ENCODE measurements at places on chromosomes 12 and 14.

DNA sequence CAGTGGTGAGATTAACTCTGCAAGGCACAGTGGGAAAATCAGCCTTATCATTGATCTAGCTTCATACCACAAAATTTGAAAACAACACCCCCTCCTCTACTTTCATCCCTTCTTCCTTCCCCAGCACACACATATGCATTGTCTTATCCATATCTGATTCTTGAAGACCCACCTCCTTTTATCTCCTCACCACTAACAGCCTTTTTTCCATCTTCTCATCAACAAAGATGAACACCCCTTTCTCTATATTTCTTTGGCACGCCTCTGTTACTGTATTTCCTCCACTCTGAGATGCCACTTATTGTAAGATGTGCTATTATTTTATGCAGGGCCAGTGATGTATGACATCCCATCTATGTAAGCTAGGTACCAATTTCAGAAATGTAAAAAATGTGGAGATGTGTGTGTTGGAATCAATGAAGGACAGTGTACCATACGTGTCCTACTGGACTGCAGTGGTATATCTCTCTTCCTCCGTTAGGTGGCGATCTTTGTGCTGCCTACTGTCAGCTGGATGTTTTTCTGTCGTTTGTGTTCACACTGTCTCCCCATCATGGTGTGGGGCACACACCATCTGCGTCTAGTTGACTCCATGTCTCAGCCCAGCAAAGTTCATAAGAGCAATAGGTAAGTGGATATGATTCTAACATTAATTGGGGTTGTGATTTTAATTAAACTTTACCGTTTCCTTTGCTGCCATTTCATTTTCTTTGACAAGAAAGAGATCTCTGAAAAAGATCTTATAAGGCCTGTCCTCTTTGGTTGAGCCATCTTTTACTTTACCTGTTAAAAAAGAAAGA is 24.0 kb downstream of the CCDC38 start:
- no peak for DNase-seq

GRCh38 chr12:45939759-45940158 is 50.6 kb downstream of the SCAF11 start:
- DNase-seq: no peak

GRCh38 chr12:19220205-19220604 is 90.7 kb downstream of the PLEKHA5 start:
- DNase-seq: no peak

GRCh38 chr12:38053113-38053512 is 263.5 kb upstream of the ALG10B start:
- no peak for DNase-seq

DNA sequence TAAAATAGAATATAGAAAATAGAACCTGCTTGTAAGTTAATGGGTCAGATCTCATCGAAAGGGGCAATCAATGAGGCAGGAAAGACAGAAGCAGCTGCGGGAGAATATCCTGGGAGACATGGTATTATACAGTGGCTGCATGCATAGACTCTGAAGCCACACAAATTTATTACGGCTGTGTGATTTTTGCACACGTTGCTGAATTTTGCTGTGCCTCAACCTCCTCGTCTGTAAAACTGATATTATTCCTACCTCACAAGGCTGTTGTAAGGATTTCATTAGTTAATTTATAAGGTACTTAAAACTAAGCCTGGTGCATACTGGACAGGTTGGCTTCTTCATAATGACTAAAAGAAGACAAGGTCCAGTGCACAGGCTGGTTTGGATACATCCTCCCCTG is 52.3 kb downstream of the ARMH4 start:
- no peak for DNase-seq

- no peak for DNase-seq
Measured at GRCh38 chr14:34562776-34563150, 23.3 kb upstream of the EAPP start.

DNA sequence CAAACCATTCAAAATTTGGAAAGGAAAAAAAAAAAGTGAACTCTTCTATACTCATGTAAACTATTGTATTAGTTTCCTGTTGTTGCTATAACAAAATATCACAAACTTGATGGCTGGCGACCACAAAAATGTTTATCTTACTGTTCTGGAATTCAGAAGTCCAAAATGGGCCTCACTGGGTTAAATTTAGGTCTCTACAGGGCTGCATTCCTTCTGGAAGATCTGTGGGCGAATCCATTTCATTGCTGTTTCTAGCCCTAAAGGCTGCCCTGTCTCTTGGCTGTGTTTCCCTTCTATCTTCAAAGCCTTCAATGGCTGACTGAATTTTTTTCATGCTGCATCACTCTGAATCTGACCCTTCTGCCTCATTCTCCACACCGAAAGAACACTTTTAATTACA is 105.1 kb upstream of the NAV3 start:
- no peak for DNase-seq

DNA sequence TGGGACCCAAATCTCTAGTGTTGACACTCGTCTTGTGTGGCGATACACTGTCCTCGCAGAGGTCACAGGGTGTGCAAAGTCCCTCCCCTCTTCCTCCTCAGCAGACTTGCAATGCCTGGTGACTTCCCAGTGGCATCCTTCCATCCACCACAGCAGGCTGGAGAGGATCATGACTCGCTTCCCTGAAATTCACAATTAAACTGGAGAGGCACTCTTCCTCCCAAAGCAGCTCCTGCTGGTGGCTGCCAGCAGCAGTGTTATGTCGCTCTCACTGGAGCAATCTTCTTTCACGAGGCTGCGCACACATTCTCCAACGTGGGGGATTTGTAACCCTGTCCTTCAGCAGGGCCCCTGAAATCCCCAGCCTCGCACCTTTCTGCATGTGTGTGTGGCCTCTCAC is 145.2 kb upstream of the TMCC3 start:
- DNase-seq: no peak
